ENCODE measurements at places on chromosomes 13 and 19.

GRCh38 chr19:1618157-1619093 is 13.2 kb upstream of the UQCR11 start:
- DNase-seq: no peak

GRCh38 chr13:90070362-90070761 is 1277.1 kb upstream of the MIR17HG start:
- DNase-seq: no peak

- no peak for DNase-seq
These were observed 1.5 kb upstream of the TMEM145 start for GRCh38 chr19:42311657-42312056.

- DNase-seq: no peak
These were observed 97.0 kb upstream of the GPR183 start for GRCh38 chr13:99404005-99404755.

DNA sequence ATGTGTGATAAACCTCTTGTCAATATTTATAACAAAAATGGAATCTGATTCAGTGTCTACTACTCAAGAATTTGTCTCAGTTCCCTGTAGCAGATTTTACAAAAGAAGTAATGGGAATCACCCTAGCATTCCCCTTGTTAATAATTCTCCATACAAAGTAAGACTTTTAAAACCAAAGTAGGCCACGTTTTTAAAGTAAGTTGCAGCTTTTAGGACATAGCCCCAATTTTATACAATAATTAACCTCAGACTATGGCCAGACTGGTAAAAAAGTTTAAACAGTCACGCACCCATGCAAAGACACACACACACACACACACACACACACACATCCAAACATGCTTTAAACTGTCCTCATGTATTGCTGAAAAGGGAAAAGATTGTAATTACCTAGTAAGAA is 589.9 kb downstream of the PCDH9 start:
- DNase-seq: no peak

DNA sequence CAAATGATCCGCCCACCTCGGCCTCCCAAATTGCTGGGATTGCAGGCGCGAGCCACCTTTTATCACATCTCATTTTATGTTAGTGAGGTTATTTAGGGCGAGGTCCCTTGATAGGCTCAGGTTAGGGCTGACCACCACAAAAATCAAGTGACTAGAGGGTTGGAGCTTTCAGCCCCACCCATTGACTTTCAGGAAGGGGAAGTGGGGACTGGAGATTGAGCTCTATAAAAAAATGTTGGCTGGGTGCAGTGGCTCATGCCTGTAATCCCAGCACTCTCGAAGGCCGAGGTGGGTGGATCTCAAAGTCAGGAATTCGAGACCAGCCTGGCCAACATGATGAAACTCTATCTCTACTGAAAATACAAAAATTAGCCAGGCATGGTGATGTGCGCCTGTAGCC is 20.1 kb downstream of the FPR3 start:
- no peak for DNase-seq

GRCh38 chr13:70430256-70430655 is 322.0 kb upstream of the KLHL1 start:
- DNase-seq: no peak

DNA sequence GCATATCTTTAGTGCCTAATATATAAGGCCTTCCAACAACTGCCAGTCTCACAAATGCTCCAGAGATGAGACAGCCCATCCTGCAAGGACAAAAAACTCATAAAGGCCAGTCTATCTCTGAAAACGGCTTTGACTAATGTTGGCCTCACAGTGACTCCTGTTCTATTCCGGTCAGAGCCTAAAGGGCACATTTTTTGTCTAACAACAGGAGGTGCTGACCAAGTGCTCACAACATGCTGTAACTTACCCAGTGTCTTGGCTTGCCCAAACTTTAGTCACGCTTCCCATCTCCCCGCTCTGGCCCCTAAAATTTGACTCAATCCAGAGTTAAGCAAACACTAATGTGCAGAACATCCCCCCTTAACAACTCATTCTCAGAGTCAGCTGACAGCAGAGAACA is 1411.2 kb upstream of the MIR17HG start:
- DNase-seq: no peak

DNA sequence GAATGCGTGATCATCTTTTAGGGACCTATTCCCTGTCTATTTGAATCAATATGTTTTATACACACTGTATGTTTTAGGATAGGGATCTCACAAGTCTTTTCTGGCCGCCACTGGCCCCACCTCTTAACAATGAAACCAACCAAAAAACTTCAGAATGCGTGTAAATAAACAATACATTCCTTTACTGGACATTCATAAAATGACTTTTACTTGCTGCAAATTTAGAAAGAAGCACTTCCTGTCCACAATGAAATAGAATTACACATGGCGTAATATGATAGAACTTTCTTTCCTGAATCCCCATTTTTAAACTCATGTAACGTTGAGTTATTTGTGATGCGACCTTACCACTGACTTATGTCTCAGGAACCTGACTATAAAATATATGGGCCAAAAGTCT is 233.6 kb downstream of the SLITRK6 start:
- DNase-seq: no peak

- no peak for DNase-seq
These were observed 11.6 kb downstream of the PNPLA6 start for GRCh38 chr19:7547159-7547558.

- no peak for DNase-seq
These were observed 12.5 kb downstream of the MICOS13 start for GRCh38 chr19:5667751-5668271.

GRCh38 chr19:23946569-23946968 is 31.9 kb downstream of the ZNF726 start:
- DNase-seq: no peak

- DNase-seq: peak; percentile 65
These were observed 1.5 kb upstream of the ELOF1 start for GRCh38 chr19:11560404-11561051.

GRCh38 chr13:22196777-22197176 is 525.9 kb downstream of the FGF9 start:
- DNase-seq: no peak

GRCh38 chr13:74062933-74063332 is 71.3 kb downstream of the KLF12 start:
- DNase-seq: no peak

GRCh38 chr13:110341445-110342244 is 34.6 kb downstream of the COL4A2 start:
- DNase-seq: no peak

DNA sequence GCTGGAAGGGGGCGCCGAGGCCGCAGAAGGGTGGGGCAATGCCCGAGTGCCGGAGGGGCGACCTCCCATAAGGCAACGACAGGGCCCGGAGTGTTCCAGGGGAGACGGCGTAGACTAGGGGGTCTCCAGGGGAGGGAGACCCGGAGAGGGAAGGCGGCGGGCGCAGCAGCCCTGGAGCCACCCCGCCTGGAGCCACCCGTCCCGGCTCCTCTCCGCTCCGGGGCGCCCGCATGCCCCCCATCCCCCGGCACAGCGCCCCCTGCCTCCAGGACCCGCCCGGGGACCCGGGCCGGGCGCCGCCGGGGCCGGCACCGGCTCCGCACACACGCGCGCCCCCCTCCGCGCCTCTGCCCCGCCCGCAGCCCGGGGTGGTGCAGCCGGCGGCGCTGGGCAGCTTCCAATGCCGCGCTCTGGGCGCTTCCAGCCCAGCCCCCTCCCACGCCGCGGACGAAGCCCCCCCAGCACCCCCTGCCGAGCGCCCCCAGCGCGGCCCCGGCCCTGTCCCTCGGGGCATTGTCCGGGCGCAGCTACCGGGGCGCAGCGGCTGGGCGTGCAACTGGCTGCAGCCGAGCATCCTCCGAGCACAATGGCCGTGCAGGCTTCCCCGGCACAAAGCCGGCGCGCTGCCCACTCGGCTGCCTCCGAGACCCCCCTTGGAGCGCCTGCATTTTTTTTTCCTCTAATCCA is 519 bp downstream of the PTPRS start:
- DNase-seq: no peak

- no peak for DNase-seq
These were observed 1227.4 kb upstream of the PCDH20 start for GRCh38 chr13:62643007-62643483.

GRCh38 chr13:26882731-26883130 is 122.1 kb upstream of the GPR12 start:
- no peak for DNase-seq

DNA sequence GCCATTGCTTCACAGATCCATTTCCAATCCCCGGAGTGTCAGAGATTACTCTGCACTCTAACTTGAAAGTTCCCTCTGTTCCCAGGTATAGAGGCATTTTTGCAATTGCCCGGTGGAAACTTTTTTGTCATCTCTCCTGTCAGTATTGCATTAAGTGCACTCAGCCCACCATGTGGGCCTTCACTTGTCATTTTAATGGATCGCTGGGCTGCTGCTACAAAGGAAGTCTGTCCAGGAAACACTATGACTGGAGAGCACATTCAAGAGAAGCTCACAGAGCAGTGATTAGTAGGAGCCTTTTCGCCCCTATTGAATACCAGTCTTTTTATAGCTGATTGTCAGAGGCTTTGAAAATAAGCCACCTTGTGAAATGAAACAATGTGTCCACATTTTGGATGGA is 180.9 kb downstream of the B3GLCT start:
- DNase-seq: no peak

DNA sequence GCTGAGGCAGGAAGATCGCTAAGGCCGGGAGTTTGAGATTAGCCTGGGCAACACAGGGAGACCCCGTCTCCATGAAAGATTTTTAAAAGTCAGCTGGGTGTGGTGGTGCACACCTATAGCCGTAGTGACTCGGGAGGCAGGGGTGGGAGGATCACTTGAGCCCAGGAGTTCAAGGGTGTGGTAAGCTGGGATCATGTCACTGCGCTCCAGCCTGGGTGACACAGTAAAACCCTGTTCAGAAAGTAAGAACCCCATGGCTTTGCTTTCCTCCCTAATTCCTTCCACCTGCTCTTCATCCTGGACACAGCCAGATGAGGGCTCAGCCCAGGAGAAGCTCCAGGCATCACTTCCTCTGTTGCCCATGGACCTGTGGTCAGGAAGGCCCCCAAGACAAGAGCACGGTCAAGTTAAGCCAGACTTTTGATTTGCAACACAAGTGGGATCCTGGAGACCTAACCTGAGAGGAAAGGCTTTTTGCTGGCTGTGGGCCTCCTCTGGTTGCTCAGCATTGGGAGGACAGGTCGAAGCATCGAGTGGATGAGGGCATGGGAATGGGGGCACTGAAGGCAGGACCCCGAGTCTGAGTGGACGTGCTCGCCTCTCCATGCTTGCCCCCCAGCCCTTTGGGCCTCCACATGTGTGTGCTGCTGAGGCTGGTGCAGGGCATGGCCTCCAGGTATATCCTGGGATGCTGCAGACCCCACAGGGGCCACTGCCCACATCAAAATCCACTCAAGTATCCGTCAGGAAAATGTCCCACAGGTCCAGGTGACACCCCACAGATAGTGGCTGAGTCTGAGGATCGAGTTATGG is 25.4 kb downstream of the TUBA3C start:
- no peak for DNase-seq

DNA sequence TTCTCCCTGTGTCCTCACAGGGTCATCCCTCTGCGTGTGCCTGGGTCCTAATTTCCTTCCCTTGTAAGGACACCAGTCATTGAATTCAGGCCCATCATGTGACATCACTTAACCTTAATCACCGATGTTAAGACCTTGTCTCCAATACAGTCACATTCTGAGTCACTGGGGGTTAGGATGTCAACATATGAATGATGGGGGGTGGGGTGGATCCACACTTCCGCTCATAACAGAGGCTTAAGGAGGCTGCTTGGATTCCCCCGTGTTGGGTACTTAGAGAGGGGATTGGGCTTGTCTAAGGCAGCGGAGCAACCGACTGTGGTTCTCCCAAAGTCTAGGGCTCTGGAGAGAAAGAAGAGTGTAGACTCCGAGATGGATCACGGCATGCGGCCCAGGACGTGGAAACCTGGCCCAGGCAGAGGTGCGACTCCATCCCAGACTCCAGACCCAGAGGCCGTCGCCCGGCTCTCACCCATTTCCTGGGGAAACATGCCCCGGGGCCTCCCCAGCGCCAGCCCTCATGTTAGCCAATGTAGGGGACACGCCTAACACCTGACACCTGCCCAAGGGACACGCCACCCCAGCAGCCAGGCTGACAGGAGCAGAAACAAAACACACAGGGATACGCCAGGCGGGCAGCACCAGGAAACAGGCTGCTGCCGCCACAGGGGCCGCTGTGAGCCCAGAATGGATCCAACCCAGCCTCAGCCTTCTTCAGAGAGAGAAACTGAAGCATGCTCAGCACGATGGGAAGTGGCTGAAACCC is 17.1 kb upstream of the IGLON5 start:
- DNase-seq: no peak

DNA sequence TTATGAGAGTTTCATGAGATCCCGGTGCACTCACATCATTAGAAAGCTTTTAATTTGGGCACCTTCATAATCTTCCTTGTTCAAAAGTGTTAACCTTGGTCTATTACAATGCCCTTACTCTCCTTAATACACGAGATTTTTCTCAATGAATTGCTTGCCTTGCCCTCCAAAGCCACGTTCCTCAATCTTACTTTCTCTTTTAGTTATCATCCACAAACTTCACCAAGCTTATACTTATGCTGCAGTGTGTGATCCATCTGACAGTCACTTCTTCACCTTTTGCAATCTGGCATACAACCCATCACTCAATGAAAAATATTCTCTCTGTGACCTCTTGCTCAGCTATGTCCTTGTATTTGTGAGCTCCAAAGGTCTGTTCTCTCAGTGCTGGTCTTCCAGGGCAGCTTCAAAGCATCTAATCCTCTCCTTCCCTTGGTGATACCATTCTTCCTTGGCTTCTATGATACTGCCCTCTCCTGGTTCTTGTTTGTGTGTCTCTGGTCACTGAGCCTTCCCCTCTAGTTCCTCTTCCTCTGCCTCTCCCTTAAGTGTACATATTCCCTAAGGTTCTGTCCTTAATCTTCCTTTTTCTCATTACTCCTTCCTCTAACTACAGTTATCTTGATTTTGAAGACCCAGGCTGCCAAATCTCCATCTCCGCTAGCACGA is 202.2 kb upstream of the STARD13 start:
- peak; percentile 14 for DNase-seq

DNA sequence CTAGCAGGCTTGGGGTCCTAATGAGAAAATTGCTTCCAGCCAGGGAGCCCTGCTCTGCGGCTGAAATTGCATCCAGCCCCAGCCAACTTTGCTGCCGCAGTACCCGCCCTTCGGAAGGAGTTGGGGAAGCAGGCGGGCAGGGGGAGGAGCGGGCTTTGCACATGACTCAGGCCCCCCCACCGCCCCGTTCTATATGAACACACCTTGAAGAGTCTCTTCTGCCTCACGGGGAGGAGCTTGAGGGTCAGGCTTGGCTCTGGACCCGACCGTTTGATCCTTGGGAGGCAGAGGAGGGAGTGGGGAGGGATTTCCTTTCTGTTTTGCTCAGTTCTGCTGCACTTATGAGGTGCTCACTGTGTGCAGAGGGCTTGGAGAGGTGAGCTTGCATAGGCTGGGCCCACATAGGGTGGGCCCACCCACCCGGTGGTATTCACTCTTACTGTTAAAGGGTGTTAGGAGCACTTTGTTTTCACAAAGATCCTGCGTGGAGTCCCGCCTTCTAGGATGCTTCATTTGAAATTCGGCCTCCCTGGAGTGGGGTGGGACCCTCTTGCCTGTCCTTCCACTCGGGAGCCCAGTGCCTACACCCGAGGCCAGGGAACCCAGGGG is 46.5 kb downstream of the LYL1 start:
- DNase-seq: peak; percentile 61

- DNase-seq: peak; percentile 6
These were observed 108.2 kb downstream of the EDNRB start for GRCh38 chr13:77810430-77810829.

Data from fibroblast of the conjunctiva (primary cell).